ENCODE measurements at places on chromosomes 13 and 19.

DNA sequence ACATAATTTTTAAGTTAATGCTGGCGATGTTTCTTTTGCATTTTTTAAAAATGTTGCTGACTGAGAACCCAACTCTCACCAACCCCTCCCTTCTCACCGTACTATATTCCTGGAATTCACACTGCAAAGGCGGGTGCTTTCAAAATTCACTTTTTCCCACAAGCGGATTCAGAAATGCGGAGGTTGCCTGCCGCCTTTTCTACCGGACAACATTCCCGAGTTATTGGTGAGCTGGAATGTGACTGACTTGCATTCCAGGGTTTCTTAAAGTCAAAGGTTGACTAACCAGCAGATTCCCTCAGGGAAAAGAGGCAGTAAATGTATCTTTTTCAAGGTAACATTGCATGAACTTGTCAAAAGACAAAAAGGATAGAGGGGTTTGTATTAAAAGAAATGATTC lies 113.3 kb downstream of the RAB20 start:
- no peak for DNase-seq

DNA sequence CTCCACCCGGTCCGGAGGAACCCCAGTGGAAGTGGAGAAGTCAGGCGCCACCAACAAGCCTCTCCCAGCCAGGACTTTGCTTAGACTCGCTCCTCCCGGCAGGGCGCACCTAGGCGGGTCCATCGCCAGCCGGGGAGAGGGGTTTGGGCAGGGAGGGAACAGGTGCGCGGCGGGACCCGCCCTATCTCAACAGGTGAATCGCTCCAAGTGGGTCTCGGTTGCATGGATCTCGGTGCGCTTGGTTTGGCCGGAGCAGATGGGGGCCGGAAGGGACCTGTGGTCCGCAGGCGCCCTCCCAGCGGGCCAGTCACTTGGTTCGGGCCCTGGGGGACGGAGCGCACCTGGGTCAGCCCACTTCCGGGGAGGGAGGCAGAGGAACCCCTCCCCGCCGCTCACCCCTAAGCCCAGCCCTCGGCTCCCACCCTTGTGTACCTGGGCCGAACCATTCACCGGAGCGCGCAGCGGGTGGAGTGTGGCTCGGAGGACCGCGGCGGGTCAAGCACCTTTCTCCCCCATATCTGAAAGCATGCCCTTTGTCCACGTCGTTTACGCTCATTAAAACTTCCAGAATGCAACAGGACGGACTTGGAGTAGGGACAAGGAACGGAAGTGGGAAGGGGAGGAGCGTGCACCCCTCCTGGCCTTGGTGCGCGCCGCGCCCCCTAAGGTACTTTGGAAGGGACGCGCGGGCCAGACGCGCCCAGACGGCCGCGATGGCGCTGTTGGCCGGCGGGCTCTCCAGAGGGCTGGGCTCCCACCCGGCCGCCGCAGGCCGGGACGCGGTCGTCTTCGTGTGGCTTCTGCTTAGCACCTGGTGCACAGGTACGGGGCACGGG lies at the start of gene LSR:
Gene LSR, plus strand, starts transcription at position 693 of the 836 bp plus-strand sequence. Its CDS starts 21 bp downstream, at position 714.
- DNase-seq: no peak

- peak; percentile 98 for DNase-seq
Observed at GRCh38 chr19:44890366-44891015, 563 bp upstream of the TOMM40 start.

- DNase-seq: no peak
Observed at GRCh38 chr13:113588394-113589111, 4.0 kb downstream of the TFDP1 start.

DNA sequence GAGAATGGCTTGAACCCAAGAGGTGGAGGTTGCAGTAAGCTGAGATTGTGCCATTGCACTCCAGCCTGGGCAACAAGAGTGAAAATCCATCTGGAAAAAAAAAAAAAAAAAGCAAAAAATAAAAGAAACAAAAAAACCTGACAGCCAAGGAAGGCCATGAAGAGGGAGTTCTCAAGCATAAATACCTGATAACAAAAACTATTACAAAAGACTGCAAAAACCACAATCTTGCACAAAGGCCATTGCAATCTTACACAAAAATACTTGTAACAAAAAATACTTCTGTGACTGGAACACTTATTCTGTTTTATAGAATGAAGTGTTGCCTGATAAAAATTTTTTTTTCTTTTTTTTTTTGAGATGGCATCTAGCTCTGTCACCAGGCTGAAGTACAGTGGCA lies 61.5 kb upstream of the TSC22D1 start:
- no peak for DNase-seq

DNA sequence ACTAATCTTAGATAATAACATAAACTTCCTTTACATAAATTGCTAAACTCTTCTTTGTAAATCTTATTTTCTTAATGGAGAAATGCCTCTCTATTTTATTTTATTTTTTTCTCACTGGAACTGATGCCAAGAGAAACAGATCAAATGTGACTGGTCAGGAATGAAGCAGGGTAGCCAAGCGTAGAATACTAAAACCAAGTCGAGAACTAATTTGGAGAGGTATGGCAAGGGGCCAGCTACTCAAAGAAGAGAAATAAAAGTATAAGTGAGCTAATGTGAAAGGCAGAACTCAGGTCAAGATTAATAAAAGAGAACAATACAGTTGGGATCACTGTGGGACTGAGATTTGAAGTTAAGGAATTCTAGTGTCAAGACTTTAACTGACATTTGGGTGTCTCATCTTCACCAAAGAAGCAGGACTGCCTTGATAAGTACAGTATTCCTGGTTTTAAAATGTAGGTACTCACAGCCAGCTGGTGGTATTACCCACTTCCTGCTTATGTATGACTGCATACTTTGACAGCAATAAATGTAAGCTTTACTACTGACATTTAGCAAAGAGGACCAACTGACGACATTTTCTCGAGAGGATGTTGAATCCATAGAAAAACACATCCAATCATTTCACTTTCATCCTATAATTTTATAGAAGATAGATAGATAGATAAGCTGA lies 1192.2 kb downstream of the EFNB2 start:
- DNase-seq: no peak

DNA sequence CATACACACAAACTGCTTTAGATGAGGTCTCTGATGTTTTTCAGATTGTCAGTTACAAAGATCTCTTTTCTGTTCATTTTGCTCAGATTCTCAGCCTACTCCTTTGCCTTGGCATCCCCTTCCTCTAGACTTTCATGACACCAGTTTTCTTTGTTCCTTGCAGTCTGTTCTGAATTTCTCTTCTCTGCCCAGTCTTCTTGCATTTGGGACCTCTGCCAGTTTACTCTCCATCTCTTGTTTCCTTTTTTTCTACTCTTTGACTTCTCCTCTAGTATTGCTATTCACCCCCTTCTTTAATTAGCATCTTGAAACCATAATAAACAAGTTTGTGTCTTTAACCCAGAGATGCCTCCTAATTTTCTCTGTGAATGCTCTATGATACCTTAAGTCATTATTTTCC lies 26.1 kb downstream of the EDNRB start:
- DNase-seq: no peak

GRCh38 chr19:5076440-5077208 lies 107.7 kb downstream of the KDM4B start:
- no peak for DNase-seq

DNA sequence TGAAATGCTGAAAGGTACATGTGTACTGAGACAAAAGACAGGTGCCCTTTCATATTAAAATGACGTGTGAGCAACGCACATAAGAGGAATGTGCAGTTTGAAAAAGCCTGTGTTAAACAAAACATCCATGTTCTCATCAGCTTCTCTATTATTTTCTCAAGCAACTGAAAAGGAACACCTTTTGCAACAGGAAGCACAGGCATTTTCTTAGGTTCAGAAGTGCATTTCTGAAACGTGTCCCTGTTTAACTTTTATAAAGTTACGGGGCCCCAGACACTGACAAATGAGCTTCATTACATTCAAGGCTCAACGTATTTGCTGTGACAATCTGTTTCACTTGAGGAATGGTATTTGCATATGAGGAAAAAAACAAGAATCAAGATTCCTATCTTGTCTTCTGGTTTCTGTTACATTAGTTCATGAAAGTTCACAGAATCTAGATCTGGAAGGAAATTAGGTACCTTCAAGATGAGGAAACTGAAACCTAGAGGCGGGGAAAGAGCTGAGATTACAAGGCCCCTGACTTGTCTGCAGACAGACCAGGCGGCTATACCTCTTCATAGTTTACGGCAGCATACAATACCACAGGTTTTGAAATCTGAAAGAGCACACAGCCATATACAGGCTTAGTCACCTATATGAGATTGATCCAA lies 431.7 kb downstream of the KLF12 start:
- no peak for DNase-seq

DNA sequence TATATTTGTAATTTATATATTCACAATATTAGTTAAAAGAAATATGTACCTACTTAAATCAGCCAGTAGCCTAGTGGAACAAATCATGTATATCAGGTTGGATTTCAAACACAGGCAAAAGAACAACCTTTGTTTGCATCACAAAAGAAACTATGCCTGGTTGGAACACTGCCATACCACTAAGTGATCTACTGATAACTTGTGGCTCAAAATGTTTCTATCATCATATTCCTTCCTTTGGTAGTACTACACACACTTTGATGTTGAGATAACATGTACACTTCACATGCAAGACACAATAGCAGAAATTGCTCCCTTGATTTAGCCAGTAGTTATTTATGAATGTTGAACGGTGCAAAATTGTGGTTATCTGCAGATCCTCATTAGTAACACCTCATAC lies 146.0 kb upstream of the GPC6 start:
- DNase-seq: no peak

- no peak for DNase-seq
Observed at GRCh38 chr13:80389073-80390038, 48.4 kb upstream of the SPRY2 start.

- no peak for DNase-seq
Observed at GRCh38 chr19:57559008-57559403, 657 bp downstream of the ZNF550 start.

DNA sequence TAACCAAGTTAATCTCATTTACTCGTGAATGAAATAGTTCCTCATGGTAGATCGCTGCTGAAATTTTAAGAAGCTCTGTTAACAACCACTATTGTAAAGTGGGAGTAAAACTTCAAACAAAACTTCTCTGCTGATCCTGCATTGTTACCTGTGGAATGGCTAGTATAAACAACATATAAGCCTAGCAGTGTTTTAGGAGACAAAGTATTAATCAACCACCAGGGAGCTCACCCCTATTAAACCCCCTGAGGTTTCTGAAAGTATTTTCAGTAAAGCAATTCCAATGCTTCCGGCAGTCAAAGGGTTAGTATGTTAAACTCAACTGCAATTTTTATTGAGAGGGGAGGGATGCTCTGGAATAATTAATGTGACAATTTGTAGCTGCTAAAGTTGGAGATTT lies 30.0 kb upstream of the PCDH17 start:
- no peak for DNase-seq

- DNase-seq: no peak
Observed at GRCh38 chr13:107931056-107931455, 284.3 kb downstream of the LIG4 start.

- DNase-seq: no peak
Observed at GRCh38 chr13:34346626-34347025, 528.7 kb downstream of the RFC3 start.

DNA sequence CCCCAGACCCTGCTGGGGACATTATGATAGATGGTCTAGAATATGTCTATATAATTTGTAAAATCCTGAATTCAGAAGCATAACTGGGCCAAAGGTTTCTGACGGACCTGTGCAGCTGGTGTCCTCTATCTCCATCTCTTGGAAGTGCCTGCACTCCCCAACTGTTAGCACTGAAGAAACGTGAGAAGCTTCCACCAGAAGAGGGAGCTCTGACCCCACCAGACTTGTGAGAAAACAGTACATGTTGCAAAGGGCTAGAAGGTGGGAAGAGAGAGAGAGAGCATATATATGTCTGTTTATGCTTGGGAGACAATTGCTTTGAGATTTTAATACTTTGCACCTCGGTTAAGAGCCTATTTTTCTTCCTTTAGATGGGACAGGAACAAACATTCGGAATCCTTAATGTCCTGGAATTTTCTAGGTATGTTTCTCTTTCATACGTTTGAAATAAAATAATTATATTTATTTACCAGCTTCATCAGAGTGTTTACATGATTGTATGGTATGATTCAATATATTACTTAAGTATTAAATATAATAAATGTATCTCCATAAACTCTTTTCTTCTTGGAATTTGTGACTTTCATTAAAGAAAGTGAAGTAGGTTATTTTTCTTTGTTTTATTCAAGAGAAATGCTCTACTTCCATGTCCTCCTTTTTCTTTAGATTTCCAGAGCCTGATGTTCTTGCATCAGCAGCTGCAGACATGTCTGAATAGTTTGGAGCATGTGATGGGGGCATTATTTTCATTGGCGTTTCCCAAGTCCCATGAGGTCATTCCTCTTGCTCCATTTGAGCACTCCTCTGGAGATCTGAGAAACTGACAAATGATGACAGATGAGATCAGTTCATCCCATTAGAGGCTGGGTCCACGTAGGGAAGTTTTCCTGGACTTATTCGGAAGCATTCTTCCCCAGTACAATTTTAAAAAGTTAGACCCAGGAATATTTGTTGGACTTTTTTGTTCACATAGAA lies 202.9 kb downstream of the ATP8A2 start:
- peak; percentile 44 for DNase-seq

GRCh38 chr13:22839603-22840530 lies 340.9 kb upstream of the SGCG start:
- no peak for DNase-seq

- peak; percentile 93 for DNase-seq
Observed at GRCh38 chr19:15125232-15126067, 18.2 kb downstream of the SYDE1 start.

GRCh38 chr13:25584087-25584486 lies 212.3 kb downstream of the ATP8A2 start:
- no peak for DNase-seq

GRCh38 chr13:92187378-92187989 lies 789.1 kb downstream of the GPC5 start:
- peak; percentile 3 for DNase-seq

GRCh38 chr19:30148039-30148790 lies 206.2 kb downstream of the URI1 start:
- DNase-seq: no peak

DNA sequence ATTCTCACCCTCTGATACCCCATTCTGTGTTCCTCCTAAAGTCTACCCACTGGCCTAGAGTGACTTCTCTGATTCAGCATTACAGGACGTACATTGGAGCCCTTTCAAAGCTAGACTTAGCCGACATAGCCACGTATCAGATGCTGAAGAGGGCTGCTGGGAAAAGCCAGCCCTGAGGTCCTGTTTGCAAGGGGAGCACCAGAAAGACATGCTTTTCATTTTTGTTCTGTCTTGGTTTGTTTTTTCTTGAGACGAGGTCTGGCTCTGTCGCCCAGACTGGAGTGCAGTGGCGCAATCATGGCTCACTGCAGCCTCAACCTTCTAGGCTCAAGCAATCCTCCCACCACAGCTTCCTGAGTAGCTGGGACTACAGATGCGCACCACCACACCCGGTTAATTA lies 6.3 kb upstream of the ZSWIM4 start:
- DNase-seq: peak; percentile 51

- DNase-seq: no peak
Observed at GRCh38 chr13:59374691-59375090, 789.0 kb downstream of the DIAPH3 start.

All from GM04504 (cell line).